ENCODE measurements at places on chromosomes 1 and 21.

DNA sequence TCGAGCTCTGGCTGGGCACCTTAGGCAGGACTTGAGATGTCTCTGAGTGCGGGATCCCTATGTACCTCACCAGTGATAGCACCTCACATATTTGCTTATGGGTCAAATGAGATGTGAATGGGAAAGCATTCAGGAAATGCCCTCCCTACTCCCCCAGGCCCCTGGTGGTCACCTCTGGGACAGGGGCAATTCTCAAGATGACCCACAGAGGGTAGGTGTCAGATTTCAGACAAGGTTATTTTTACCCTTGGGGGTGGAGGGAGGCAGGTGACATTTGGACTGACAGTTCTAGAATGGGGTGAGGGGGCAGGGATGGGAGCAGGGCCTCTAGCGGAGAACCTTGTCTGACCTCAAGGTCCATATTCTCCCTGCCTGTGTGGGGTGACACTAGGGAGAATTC, 27.1 kb downstream of the ACOT11 start:
- no peak for DNase-seq

DNA sequence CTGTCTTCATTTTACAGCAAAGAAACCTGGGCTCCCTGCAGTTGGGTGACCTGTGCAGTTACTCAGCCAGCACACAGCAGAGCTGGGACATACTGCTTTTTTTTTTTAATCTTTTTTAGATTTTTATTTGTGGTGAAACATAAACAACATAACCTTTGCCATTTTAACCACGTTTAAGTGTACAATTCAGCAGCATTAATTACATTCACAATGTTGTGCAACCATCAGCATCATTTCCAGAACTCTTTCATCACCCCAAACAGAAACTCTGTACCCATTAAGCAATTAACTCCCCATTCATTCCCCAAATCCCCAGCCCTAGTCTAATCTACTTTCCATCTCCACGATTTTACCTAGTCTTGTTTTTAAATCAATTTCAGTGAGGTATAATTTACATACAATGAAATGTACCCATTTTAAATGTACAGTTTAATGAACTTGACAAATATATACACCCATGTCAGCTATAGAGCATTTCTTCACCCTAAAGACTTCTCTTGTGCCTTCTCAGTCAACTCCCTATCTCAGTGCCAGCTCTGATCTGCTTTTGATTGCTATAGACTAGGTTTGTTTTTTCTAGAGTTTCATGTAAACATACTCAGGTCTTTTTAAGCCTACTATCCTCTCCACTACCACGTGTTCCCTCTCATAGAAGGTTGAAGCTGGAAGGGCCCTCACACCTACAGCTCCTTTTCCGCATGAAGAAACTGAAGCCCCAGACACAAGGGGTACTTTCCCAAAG, 37.8 kb upstream of the C8B start:
- peak; percentile 26 for DNase-seq

DNA sequence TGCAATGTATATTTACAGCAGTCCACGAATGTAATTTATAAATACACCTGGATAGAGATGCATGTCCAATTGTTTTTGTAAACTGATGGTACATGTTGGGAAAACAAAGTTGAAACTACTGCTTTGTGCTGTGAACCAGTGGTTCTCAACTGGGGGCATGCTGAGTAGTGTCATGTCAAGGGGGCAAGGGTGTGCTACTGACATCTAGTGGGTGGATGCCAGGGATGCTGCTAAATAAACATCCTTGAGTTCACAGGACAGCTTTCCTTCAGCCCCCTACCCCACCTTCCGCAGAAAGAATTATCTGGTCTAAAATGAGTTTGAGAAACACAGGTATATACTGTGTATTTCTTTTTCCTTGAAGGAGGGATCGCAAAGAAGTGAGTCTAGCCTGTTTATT, 95.9 kb downstream of the RASAL2 start:
- DNase-seq: peak; percentile 42

DNA sequence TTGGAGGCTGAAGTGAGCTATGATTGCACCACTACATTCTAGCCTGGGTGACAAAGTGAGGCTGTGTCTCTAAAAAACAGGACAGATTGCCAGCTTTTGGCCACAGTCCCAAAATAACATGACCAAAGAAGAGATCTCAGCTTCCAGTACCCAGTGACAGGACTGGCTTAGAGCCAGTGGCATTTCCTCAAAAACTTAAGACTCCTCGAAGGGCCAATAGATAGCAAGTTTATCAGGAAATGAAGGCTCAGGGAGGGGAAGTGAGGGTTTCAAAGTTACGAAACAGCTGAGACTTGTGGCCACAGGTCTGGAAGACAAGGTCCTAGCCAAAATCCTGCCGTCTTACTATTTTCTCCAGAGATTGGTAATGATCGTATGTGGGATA, 6.3 kb upstream of the TMEM39B start:
- DNase-seq: peak; percentile 29

Measured in DMS53 (cell line).